Foreskin fibroblast (primary cell): ENCODE measurements at places on chromosomes 2 and 18.

- DNase-seq, result peak; percentile 83
Observed at GRCh38 chr2:111624411-111625156, 259.4 kb downstream of the ANAPC1 start.

- no peak for DNase-seq
Observed at GRCh38 chr2:68196120-68196716, 38.5 kb downstream of the PNO1 start.

GRCh38 chr2:207807516-207807915 is 37.8 kb upstream of the FZD5 start:
- DNase-seq, result no peak

DNA sequence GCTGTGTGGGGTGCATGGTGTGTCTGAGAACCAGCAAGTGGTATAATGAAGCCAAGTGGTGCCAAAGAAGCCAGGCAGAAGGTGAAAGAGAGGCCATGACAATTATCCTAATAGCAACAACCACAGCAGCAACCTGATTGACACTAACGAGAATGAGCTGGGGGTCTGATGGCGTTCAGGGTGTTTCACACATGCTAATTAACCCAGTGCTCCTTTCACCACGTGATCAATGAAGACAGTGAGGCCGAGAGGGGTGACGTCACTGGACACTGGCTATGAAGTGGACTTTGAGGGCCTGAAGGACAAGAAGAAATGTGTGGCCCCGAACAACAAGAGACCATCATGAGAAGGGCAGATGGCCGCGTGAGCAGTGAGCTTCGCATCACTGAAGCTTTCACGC is 364.4 kb upstream of the ID2 start:
- no peak for DNase-seq

DNA sequence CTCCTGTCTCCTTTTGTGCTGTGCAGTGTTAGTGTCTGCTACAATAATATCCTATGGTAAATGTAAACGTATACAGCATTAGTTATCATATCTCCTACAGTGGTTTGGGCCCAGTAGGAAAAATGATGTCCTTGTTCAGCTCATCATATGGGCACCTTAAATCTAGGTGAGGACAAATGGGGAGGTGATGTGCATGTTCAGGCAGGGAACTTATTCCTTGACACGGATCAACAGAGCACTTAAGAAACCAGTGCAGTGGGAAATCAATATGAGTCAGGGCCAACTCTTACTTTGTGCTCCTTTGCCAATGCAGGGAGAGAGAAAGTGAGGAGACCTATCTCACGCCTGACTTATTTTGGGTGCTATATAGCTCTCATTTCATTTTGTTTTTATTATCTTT is 76.4 kb downstream of the KLHL14 start:
- DNase-seq, result no peak

DNA sequence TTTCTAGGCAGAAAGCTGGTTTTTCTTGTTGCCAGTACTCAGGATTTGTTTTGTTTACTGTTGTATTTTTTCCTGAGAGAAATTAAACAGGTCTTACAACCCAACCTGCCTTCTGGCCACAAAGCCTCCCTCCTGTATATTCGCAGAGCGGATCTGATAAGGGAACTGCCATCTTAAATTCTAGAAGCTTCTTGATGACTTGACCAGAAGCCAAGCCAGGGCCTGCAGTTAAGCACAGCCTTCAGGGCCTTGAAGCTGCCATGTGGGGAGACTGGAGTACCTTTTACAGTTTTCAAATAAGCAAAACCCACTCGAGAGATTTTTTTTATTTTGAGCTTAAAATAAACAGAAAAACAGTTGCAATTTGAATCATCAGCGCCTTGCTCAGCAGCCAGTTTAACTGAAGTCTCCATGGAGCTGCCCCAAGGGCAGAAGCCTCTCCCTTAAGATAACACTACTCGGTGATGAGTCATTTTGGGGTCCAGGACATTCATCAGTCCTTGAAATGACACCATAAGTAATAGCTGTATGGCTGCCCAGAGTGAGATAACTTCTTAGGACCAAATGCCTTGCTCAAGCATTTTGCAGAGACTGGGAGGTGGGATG is 51.5 kb upstream of the PHLPP1 start:
- peak; percentile 47 for DNase-seq

DNA sequence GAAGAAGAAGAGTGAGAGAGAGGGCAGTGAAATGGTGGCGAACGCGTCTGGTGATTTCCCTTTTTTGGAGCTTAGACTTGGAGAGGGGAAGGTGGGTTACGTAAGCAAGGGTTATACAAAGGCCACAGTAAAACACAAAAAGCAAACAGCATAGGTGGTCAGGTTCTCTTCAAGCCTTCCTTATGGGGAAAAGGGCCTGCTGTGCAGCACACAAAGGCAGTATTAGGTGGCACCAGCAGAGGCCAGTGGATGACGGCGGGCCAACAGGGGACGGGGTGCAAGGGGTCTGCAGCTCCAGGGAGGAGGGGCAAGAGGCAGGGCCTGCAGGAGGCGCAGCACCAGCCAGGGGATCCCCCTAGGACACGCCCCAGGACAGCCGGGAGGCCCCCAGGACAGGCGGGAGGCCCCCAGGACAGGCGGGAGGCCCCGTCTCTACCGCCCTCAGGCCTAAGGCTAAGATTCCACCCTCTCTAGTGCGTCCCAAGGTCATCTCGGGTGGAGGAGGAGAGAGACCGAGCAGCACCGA is 32.6 kb upstream of the NPC1 start:
- no peak for DNase-seq

GRCh38 chr18:41965634-41966255 is 10.7 kb downstream of the PIK3C3 start:
- DNase-seq, result no peak

GRCh38 chr18:34491719-34492118 is 218.4 kb upstream of the DTNA start:
- no peak for DNase-seq
